Temporal lobe (tissue), 4 donors: ENCODE measurements at places on chromosomes 1 and 21. TPM values are rescaled to one million over a fixed set of nuclear protein-coding genes. Genes with fewer than 3 reads are reported as not detected.

CXADR gene
- total RNA-seq = 255 TPM

FAM72B gene
- 0.49 TPM for total RNA-seq

LYPD8 gene
- total RNA-seq = not detected

MIXL1 gene
- total RNA-seq = 0.25 TPM

SPTA1 gene
- 1.2 TPM for total RNA-seq

GBP6 gene
- 0.25 TPM for total RNA-seq

FUBP1 gene
- total RNA-seq = 241 TPM

CATSPER4 gene
- not detected for total RNA-seq

ATP1A4 gene
- total RNA-seq = under 0.01 TPM

EPHB2 gene
- total RNA-seq = 31.0 TPM

KCNN3 gene
- 4.9 TPM for total RNA-seq

PLA2G2F gene
- not detected for total RNA-seq

CLEC20A gene
- total RNA-seq = not detected

SORT1 gene
- 46.7 TPM for total RNA-seq

RSPH1 gene
- total RNA-seq = 0.98 TPM

DSCAM gene
- total RNA-seq = 16.0 TPM

TMEM125 gene
- total RNA-seq = 0.49 TPM

ASTN1 gene
- 72.5 TPM for total RNA-seq

GJB4 gene
- not detected for total RNA-seq

CHD5 gene
- total RNA-seq = 35.2 TPM

LAMB3 gene
- 0.74 TPM for total RNA-seq

GUCA2B gene
- not detected for total RNA-seq

ADORA3 gene
- 0.74 TPM for total RNA-seq

FCGR1A gene
- total RNA-seq = 2.7 TPM

GPR157 gene
- total RNA-seq = 0.25 TPM

CFAP107 gene
- total RNA-seq = not detected

CRYAA gene
- not detected for total RNA-seq

MPL gene
- not detected for total RNA-seq

SH3BGR gene
- 1.7 TPM for total RNA-seq

CELA2B gene
- not detected for total RNA-seq

CD2 gene
- not detected for total RNA-seq
